ENCODE measurements at places on chromosomes 16 and 17.
A peak's percentile ranks its signal among the peaks of the same experiment; 100 is the strongest.

- no peak for DNase-seq
These were observed 3.7 kb downstream of the GRIN2A start for GRCh38 chr16:10178526-10178925.

GRCh38 chr16:7209598-7209997, 123.0 kb upstream of the RBFOX1 start:
- no peak for DNase-seq

- DNase-seq = peak; percentile 33
These were observed 634 bp downstream of the KANSL1 start for GRCh38 chr17:46192439-46193150.

GRCh38 chr16:58515871-58516767, 802 bp downstream of the SETD6 start:
- DNase-seq = no peak

DNA sequence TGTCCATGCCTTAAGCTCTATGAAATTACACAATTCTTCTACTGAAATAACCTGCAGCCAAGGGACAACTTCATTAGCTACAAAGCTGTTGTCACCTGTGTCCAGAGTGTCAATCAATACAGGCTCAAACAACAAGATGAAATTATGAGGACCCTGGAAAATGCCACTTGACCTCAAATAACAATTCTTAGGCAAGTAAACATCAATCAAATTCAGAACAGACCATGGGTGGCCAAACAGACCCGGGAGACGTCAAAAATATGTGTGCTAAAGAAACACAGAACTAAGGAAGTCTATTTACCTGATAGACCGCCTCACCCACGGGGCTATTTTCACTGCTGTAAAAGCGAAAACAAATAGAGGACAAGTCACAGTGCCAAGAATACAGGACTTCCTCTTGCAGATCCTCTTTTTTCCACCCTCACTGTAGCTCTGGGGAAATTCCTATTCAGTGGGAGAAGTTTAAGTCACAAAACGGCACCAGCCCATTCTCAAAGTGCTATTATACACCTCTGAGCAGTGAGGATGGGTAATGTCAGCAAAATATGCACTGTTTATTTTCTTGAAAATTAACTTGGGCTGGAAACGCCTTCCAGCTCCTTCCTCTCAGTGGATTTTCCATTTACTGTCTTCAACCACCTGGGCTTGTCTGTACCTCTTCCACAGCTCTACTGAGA, 2.7 kb downstream of the LITAF start:
- DNase-seq = no peak

DNA sequence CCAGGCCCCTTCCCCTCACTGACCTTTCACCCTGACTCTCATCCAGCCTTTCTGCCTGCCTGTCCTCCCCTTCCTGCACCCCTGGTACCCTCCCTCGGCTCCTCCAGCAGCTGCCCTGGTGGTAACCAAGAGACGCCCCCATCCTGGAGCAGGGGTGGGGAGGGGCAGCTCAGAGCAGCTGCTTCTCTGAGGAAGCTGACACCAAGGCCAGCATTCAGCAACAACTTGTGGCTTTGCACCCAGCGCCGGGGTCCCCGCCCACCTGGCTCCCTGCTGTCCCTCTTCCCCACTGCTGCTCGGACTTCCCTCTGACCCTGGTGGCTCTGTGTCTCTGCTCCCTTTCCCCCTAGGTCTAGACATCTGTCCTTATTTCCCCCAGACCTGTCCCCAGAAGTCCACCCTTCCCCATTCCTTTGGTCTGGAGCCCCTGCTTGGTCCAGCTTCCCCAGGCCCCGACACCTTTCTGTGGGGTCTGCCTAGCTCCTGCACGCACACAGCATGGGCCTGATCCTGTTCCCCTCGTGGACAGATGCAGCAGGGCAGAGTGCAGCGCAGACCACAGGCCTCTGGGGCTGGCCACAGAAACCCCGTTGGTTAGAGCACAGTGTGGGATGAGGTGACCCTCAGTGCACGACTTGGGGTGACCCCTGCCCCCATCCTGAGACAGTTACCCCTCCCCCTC, 1.2 kb upstream of the ATP2A1 start:
- DNase-seq = no peak

- DNase-seq = no peak
These were observed 2.5 kb downstream of the ITGAE start for GRCh38 chr17:3798273-3799180.

- no peak for DNase-seq
These were observed 7.3 kb downstream of the SLC22A31 start for GRCh38 chr16:89192956-89193575.

DNA sequence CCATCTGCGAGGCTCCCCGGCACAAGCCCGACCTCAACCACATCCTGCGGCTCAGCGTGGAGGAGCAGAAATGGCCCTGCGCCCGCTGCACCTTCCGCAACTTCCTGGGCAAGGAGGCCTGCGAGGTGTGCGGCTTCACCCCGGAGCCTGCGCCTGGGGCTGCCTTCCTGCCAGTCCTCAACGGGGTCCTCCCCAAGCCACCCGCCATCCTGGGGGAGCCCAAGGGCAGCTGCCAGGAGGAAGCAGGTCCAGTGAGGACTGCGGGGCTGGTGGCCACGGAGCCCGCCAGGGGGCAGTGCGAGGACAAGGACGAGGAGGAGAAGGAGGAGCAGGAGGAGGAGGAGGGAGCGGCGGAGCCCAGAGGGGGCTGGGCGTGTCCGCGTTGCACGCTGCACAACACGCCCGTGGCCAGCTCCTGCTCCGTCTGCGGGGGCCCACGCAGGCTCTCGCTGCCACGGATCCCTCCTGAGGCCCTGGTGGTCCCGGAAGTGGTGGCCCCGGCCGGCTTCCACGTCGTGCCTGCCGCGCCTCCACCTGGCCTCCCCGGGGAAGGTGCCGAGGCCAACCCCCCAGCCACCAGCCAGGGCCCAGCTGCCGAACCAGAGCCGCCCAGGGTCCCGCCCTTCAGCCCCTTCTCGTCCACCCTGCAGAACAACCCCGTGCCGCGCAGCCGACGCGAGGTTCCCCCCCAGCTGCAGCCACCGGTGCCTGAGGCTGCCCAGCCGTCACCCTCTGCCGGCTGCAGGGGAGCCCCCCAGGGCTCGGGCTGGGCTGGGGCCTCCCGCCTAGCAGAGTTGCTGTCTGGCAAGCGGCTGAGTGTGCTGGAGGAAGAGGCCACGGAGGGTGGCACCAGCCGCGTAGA, 13.1 kb upstream of the PRR35 start:
- DNase-seq = no peak

GRCh38 chr16:29820271-29820701, at the start of gene MVP:
Gene MVP, plus strand, starts transcription at chr16:29820462. Its CDS starts 10,088 bp downstream, at chr16:29830550.
- no peak for DNase-seq

GRCh38 chr17:2571523-2572303, 21.7 kb upstream of the PAFAH1B1 start:
- DNase-seq = no peak

DNA sequence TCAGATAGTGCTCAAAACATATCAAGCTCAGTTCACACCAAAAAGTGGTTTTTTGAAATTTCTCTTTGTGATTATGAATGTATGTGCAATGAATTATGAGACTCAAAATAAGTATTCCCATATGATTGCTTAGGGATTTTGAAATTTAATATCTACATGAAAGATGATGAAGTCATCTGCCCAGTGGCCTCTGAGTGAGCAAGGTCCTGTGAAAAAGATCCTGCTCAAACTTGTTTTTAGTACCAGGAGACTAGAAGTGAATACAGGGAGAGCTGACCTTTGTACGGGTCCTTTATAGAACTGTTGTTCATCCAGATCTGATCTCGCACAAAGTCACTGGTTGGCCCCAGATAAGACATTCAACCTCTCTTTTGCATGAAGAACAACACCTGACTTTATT, 151.9 kb upstream of the MAF start:
- no peak for DNase-seq

GRCh38 chr17:33676444-33676843, 383.3 kb upstream of the ASIC2 start:
- no peak for DNase-seq

DNA sequence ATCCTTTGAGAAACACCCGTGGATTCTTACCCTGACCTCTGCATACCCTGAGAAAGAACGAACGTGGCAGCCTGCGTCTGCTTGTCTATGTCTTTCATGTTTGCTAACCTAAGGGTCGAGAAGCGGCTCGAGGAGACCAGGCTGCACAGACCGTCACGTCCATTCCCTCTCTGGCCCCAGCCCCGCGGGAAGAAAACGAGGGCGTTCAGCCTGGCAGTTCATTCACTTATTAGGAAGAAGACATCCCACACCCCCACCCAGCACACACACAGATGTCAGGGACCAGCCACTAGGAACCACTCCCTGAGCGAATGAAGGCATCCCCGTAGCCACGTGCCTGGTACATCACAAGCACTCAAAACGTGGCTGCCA, 655 bp upstream of the MTHFSD start:
- no peak for DNase-seq

DNA sequence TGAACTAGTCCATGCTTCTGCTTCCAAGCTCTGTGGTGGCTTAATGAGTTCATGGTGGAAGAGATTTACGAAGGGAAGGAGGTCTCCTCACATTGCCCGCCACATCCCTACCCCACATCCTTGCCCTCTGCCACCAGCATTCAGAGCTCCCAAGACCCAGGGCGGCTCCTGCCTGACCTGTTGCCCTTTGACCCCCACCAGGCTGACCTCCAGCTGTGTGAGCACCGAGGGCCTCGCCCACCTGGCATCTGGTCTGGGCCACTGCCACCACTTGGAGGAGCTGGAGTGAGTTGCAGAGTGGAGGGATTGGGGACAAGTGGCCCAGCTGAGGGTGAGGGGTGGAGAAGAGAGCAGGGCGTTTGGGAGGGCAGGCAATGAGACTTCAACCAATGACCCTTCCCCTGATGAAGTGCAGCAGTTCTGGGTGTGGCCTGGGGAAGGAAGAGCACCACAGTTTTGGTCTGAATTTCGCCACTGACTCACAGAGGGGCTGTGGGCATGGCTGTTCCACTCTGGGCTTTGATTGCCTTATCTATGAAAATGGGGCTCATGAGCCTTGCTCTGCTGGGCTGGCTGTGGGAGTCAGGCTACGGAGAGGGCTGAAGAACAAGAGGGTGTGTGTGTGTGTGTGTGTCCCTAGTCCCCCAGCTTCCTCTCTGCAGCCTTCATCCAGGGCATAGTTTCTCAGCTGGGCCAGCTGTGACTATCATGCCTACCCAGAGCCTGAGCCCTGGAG, 22.6 kb upstream of the CPNE2 start:
- DNase-seq = no peak

GRCh38 chr16:68434624-68435210, 13.6 kb downstream of the SMPD3 start:
- DNase-seq = no peak

DNA sequence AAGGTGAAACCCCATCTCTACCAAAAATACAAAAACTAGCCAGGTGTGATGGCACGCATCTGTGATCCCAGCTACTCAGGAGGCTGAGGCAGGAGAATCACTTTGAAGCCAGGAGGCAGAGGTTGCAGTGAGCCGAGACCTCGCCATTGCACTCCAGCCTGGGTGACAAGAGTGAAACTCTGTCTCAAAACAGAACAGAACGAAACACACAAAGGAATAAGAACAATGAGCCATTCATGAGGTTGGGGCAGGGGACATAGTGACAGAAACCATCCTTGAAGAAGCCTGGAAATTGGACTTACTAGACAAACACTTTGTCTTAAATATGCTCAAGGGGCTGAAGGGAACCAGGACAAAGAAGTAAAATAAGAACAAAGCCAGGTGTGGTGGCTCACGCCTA, 39.4 kb downstream of the WDR45B start:
- no peak for DNase-seq

GRCh38 chr17:951325-952132, 28.0 kb downstream of the NXN start:
- DNase-seq = no peak

DNA sequence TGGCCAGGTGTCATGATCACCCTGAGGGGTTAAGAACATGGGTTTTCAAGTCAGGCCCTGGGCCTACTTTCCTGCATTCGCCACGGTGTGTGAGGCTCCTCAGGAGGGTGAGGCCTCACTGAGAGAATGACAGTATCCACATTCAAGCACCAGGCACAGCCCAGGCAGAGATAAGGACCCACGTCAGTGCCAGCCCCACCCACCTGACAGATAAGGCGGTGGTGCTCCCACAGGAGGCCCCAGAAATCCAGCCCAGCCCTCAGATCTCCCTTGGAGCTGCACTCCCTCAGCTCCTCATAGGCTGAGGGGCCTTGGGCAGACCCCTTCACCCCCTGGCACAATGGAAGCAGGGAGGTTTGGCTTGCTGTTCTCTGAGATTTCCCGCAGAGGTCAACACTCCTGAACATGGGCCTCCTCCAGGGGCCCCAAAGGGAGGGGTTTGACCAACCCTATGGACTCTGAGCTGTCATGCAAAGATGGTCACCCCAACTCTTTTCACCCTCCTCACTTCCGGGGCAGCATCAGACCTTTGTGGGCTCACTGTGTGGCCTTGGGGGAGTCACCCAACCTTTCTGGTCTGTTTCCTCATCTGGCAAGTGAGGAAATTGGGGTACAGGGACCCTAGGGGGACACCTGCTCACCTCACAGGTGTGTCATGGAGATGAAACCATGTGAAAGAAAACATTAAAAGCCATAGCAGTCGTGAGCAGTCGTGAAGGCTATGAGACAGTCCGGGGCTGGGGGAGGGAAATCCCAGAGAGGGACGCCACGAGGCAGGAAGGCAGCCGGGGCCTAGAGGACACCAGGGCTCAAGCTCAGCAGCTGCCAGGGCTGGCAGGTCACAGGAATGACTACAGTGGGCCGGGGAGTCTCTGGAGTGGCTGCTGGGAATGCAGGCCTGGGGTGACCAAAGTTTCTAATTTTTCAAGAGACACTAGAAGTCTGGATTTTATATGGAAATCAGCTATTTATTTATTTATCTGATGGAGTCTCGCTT, 15.4 kb downstream of the PLLP start:
- DNase-seq = no peak

GRCh38 chr16:64629622-64630021, 492.2 kb downstream of the CDH11 start:
- DNase-seq = no peak

- no peak for DNase-seq
These were observed 32.4 kb downstream of the SNX11 start for GRCh38 chr17:48139944-48140343.

GRCh38 chr17:82242698-82242976, 13.8 kb downstream of the SLC16A3 start:
- DNase-seq = no peak

Measured in activated T-helper 1 cell treated with anti-CD3 and anti-CD28 coated beads, Interleukin-2, amount 50 U/mL, for 16 hours (primary cell).